BE2C (cell line): ENCODE measurements at places on chromosomes 3 and 15.

DNA sequence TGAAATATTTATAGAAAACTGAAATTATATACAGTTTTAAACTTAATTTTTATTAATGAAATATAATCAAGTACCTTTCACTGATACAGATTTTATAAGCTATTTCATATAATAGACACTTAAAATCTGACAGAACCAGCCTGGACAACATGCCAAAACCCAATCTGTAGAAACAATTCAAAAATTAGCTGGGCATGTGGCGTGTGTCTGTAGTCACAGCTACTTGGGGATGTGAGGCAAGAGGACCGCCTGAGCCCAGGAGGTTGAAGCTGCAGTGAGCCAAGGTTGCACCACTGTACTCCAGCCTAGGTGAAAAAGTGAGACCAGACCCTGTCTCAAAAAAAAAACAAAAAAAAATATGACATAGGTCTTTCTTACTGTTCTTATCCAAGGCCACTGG lies 238.3 kb upstream of the MANF start:
- no peak for DNase-seq

DNA sequence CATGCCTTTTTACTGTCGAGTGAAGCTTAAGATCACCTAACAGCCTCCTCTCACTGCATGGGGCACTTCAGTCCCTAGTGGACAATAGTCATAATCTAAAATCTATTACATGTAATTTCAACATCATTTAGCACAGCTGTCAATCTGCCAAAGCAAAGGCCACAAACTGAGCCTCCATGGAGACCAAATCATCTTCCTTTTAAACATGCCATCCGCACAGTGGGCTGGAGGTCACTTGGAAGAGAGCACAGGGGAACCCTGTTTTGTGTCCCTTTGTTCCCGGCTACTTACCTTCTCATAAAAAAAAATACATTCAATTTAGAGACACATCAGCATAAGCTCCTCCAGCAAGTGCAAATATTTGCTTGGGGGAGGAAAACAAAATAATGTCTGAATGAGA lies 167.3 kb downstream of the SQOR start:
- no peak for DNase-seq

- DNase-seq: no peak
These were observed 37.8 kb upstream of the GOLM2 start for GRCh38 chr15:44250566-44251205.

GRCh38 chr3:107959550-107960154 lies 131.2 kb downstream of the CD47 start:
- DNase-seq: no peak

GRCh38 chr3:31486865-31487533 lies 45.7 kb upstream of the STT3B start:
- DNase-seq: no peak

GRCh38 chr15:31155151-31155550 lies 53.6 kb upstream of the TRPM1 start:
- DNase-seq: no peak

DNA sequence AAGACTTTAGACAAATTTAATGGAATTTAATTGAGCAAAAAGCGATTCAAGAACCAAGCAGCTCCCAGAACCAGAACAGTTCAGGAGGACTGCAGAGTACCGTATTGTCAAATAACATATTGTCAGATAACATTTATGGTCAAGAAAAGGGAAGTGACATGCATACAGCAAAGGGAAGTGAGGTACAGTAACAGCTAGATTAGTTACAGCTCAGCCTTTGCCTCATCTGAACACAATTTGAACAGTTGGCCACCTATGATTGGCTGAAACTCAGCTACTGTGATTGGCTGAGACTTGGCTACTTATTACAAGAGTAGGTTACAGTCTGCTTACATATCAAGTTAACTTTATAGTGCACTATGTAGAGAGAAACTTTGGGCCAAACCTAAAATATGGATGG lies 21.9 kb downstream of the ZFAND6 start:
- DNase-seq: no peak

- DNase-seq: no peak
These were observed 799.7 kb downstream of the CADM2 start for GRCh38 chr3:85758442-85758841.

DNA sequence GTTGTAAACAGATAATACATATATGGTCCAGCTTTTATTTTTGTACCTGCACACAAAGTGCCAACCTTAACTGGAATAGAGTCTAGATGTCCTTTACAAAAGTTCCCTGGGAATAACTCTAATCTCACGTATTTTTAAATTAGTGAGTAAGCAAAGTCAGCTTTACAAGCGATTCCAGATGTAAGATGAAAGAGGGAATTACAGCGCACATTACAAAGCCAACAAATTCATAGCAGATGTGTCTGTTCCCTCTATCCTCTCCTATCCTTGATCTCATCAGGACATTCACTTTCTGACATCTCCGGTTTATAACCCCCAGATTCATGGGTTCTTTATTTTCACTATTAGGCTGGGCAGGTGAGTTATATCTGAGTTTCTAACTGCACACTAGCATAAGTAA lies 406.8 kb upstream of the ZNF385D start:
- DNase-seq: no peak

DNA sequence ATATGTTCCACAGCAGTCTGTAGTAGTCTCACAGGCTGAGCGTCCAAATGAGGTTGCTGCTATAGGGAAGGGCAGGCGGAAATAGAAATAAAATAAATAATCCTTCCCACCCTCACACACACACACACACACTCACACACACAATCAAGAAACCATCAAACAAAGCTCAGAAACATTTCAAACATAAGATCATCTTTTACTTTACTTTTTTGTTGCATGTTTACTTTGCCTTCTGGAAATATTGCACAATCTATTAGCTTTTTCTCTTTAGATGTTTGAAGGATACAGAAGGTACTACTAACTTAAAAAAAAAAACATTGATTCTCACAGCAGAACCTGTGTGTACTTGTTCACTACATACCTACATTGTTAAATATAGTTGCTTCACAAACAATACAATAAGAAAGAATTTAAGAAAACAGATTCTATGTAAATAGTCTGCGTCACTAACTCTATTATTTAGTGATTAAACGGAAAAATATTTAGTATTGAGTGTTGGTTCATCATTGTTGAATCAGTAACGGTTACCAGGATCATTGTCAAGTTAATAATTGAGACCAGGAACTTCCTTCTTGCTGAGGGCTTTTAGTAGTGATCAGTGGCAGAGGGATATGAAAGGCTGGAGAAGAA lies 20.5 kb downstream of the ALCAM start:
- no peak for DNase-seq

- DNase-seq: no peak
These were observed 429.0 kb upstream of the ATP11B start for GRCh38 chr3:182364323-182364722.

DNA sequence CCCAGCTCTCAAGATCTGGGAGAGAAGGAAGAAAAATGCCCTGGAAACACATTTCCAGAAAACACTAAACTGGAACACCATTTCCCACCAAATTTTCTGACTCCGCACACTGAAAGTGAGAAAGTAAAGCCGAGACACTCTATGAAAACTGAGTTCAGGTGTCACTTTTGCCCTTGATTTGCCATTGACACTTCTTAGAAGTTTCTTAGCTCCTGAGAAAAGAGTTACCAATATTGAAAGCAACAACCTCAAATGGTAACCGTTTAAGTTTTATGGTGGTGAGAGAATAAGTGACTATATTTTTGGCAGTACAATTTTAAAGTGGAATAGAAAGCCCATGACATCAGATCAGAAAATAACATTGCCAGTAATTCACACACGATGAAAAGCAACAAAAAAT lies 39.0 kb downstream of the CD86 start:
- DNase-seq: no peak

DNA sequence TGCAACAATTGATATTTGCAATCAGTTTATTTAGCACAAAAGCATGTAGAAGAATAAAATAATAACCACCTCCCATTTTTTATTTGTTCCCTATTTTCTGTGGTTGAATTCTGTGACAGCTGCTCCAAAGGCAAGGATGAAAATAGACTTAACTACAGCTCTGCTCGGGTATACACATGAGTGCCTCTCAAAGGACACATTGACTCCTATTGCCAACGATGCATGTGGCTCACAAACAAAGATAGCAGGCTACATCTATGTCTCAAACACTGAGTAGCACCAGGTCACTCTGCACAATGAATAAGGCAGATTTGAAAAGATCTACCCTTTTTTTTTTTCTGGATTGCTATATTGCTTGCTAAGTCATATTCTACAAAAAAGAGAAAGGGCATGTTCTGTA lies 612.9 kb downstream of the ROBO1 start:
- DNase-seq: no peak

GRCh38 chr3:134955874-134956273 lies 160.8 kb downstream of the EPHB1 start:
- DNase-seq: no peak

- DNase-seq: no peak
These were observed 7.8 kb downstream of the DNASE1L3 start for GRCh38 chr3:58202917-58203360.
